Activated CD8-positive, alpha-beta T cell treated with anti-CD3 and anti-CD28 coated beads, Interleukin-2, amount 10 ng/mL, durations not matched to agents 7 days and 5 days (primary cell): ENCODE measurements at places on chromosomes 16 and 17. TPM values are rescaled to one million over a fixed set of nuclear protein-coding genes. Genes with fewer than 3 reads are reported as not detected.

The TMEM220 gene
- 0.16 TPM for total RNA-seq

- H3K27ac ChIP-seq, result no peak overlapping the region
- no peaks in the 10 kb centered on the region for H3K27me3 ChIP-seq
- no peak for DNase-seq
- no peaks in the 10 kb centered on the region for H3K4me1 ChIP-seq
- peaks cover 27% of the 10 kb centered on the region for H3K36me3 ChIP-seq
These were observed 161.3 kb downstream of the AATF start for GRCh38 chr17:37109731-37110710.

DNA sequence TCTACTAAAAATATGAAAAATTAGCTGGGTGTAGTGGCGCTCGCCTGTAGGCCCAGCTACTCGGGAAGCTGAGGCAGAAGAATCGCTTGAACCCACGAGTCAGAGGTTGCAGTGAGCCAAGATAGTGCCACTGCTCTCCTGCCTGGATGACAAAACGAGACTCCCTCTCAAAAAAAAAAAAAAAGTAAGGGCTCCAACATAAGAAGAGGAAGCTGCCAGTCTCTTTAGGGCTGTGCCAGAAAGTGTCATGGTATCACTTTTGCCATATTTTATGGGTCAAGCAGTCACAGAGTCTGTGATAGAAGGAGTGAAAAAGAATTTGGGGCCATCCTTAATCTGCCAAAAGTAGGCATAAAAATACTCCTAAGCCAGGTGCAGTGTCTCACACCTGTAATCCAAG, 1.4 kb upstream of the PIPOX start:
- H3K27me3 ChIP-seq, result peaks cover 2% of the 10 kb centered on the region
- peaks cover 12% of the 10 kb centered on the region for H3K4me1 ChIP-seq
- H3K27ac ChIP-seq, result no peak overlapping the region
- DNase-seq, result no peak
- H3K4me3 ChIP-seq, result no peak overlapping the region

The SYNGR3 gene
- 2.6 TPM for total RNA-seq

DNA sequence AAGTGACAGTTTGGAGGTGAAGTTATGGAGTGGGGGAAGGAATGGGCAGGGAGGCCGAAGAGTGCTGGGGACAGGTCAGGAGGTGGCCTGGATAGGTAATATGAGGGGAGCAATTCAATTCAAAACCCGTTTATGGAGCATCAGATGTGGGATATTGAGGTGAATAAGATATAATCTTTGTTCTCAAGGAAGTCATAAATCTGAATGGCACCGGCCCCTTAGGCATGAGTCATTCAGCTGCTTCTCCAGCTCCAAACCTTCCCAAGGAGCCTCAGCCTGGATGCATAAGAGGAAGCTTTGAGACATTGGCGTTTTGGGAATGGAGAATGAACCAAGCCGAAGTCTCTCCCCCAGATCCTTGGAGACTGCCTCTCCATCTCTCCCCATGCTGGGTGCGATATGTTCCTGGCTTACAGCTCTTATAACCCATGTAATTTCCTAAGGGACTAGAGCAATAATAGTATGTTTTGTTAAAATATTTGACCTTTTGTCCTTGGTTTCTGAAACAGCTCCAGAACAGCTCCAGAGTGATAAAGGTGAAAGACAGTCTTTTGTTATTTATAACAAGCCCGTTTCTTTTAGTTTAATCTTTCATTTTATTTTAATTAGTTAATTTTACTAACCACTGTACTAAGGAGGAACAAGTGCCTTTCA, 1.7 kb downstream of the TUBG2 start:
- peaks cover 2% of the 10 kb centered on the region for H3K27me3 ChIP-seq
- H3K27ac ChIP-seq, result no peak overlapping the region
- no peak for DNase-seq
- H3K4me1 ChIP-seq, result peaks cover 18% of the 10 kb centered on the region
- no peak overlapping the region for H3K4me3 ChIP-seq
- H3K36me3 ChIP-seq, result peaks cover 3% of the 10 kb centered on the region
